AG09309 (cell line): ENCODE measurements at places on chromosomes 3 and 15.
A peak's percentile ranks its signal among the peaks of the same experiment; 100 is the strongest.

GRCh38 chr3:188931531-188931930, 240.2 kb upstream of the TPRG1 start:
- DNase-seq, result no peak

GRCh38 chr3:71061581-71061980, 521.9 kb downstream of the FOXP1 start:
- no peak for DNase-seq

DNA sequence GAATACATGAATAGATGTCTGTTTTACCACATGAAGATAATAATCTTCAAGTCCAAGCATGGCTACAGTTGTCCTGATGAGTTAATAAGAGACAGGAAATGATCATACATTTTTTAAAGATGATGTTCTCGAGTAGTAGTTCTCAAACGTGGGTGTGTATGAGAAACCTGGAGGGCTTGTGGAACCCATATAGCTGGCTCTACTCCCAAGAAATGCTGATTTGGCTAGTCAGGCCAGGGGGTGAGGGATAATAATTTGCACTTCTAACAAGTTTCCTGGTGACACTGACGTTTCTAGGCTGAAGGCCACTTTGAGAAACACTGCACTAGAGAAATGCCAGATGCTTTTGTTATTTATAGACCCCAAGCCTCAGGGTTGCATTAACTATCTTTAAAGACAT, 37.0 kb downstream of the ROPN1B start:
- DNase-seq, result no peak

DNA sequence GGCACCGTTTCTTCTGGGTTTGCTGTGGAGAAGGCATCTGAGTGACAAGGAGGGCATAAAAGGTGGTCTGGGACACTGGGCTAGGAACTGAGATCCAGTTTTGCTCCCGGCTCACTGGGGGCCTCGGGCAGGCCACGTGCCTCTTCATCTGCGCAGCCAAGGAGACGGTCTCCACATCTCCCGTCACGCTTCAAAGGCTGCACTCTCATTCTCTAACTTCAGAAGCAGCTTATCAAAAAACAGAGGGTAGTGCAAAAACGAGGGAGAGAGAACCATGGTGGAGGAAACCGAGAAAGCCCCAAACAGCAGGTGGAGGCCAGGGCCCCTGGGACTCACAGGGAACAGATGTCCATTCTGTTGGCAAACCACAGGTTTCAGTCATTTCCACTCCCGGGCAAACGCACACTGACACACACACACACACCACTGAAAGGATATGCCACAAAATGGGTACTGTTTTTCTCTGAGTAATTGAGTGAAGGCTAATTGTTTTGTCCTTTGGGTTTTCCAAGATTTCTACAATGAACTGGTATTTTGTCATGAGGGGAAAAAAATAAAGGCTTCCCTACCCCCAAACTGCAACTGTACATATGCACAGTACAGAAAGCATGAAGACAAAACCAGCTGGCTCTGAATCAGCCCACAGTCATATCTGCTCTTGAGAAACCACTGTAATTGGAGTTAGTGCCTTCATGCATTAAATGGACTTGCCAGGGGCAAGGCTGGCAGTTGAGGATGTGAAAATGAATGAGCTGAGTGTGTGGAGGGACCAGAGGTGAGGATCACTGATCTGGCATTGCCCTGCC, 71.9 kb downstream of the MGLL start:
- DNase-seq, result peak; percentile 74

- DNase-seq, result no peak
Observed at GRCh38 chr3:157824281-157824680, 281.9 kb downstream of the SHOX2 start.

- no peak for DNase-seq
Observed at GRCh38 chr3:149239357-149239936, 17.8 kb upstream of the CP start.

GRCh38 chr3:125112981-125113380, 57.2 kb upstream of the HEG1 start:
- DNase-seq, result no peak

DNA sequence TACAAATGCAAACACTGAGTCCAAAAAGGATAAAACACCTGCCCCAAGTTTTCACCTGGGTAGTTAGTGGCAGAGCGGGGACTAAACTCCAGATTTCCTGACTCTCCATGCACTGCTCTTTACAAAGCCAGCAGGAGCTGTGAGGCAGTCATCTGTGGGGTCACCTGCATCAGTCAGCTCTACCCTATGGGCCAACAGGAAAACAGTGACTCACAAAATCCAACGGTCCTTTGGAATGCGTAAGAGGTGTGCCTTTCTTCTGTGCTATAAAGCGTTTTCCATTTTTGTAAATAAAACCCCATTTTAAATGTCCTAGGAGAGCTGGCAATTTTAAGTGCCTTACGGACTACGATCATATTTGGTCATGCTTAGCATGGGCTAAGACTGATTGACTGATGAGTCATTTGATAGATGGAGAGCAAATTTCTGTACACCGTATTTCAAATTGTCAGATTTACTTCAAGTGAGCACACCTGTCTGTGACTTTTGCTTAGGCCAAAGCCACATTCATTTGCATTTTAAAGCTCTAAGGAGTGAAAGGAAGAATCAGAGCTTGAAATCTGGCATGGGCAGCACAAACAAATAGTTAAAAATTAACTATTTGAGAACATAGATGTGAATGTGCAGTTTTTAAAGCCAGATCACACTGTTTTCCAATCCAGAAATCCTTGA, 4.4 kb upstream of the COL8A1 start:
- no peak for DNase-seq

DNA sequence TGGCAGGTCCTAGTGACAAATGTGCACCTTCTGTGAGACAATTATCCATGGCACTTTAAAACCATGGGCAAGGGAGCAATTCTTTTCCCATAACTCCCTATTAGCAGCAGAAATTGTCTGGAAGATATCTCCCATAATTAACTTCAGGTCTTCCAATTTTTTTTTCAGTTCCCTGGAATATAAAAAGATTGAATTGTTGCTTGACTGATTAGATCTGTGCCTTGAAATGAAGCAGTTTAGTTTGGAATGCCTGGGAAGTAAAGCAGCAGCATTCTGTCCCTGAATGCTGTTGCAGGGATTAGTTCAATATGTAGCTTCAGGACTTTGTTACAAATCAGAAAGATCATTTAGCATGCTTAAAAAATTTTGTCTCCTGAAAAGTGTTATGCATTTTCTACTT, 137.0 kb upstream of the GOLGA6L4 start:
- no peak for DNase-seq

- DNase-seq, result no peak
Observed at GRCh38 chr15:68481321-68481720, 49.4 kb upstream of the ITGA11 start.

DNA sequence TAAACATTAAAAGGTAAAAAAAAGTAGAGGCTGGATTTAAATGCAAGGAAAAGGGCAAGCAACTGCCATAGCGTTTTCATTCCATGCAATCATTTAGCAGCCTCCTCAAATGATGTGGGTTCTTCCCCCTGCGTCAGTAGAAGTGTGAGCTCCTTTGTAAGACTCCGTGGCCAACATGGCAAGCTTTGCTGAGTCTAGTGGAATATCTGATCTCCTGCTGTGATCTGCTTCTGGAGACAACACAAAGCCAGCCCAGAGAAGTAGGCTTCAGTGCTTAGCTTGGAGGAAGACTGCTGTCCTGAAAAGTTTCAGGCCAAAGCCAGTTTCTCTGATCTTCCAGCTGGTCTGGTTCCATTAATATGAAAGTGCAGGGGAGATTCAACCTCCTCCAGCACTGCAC, 70.4 kb downstream of the ARPP21 start:
- DNase-seq, result no peak

GRCh38 chr15:96331144-96331944, 844 bp downstream of the NR2F2 start:
- DNase-seq, result no peak

GRCh38 chr15:56939257-56939656, 20.8 kb downstream of the TCF12 start:
- DNase-seq, result no peak

GRCh38 chr3:134511500-134511899, 25.6 kb downstream of the CEP63 start:
- DNase-seq, result no peak

- DNase-seq, result no peak
Observed at GRCh38 chr3:132703733-132704132, 18.5 kb downstream of the NPHP3 start.

GRCh38 chr15:93500155-93500554, 411.1 kb upstream of the RGMA start:
- DNase-seq, result no peak

DNA sequence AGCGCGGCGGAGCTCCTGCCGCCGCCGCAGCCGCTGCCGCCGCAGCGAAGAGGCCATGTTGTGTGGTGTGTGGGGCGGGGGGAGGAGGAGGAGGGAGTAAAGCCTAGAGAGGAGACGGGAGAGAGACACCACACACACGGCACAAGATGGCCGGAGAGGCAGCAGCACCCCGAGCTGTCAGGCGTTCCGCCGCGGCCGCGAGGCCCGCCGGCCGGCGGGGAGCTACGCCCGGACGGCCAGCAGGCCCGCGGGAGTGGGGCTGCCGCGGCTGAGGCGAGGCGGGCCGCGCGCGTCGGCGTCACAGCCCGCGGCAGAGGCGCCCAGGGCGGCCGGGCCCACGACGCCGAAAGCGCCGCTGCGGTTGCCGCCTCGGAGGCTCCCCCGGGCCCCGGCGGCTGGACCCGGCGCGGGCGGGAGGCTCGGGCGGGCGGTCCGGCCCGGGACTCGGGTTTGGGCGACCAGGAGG, 17.4 kb upstream of the CHD2 start:
- no peak for DNase-seq

DNA sequence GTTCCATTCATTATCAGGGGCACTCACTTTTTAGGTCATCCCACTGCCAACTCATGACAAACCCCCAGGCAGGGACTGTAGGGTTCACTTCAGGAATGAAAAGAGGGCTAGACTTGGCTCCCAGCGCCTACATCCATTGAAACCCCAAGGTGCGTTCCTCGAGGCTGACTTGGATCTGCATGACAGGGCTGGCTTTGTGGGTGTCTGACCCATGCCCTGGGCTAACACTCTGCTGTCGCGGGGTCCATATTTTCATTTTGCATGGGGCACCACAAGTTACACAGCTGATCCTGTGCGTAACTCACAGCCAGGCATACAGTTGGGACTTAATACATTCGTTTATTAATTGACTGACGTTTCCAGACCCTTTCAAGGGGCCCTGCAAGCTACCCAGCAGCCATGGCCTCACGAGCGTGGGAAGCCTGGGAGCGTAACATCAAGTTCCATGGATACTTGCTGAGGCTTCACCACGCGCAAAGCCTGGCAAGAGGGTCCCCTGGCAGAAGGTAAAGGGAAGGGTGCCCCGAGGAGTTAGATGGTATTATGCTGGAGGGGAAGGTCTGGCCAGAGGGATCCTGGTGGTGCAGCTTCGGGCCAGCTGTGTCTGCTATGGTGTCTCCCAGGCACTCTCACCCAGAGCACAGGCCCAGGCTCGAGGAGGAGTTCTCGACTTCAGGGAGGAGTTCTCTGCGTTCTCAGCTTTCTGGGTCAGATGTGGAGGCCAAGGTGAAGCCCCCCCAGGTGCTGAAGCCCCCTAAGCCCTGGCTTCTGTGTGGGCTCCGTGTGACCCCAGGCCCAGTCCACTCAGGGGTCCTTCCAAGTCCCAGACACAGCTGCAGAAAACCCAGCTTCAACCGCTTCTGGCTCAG, 85.4 kb downstream of the ADAMTS17 start:
- DNase-seq, result no peak

DNA sequence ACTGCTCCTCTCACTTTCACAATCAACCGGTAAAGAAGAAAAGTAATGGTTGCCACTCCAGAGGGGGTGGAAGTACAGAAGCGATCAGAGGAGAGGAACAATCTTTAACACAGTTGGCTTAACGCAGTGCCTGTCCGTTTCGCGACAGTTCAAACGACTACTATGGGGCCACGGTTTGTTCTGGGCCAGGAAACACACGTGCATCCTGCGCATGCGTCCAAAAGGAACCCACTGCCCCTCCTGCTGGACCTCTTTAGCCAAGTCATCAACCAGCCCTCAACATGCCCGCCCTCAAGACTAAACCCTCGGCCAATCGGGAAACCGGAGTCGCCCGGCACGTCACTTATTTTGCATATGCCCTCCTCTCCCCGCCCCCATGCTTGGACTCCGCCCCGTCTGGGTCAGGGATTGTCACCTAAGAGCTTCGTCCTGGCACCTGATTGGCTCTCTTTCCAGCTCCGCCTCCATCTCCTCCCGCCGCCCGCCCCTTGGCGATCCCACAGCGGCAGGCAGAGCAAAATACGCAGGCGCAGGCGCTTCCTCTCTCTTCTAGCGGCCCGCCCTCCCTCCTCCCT, 345 bp upstream of the CDV3 start:
- peak; percentile 100 for DNase-seq

- DNase-seq, result no peak
Observed at GRCh38 chr3:15215996-15216395, 9.9 kb downstream of the CAPN7 start.

DNA sequence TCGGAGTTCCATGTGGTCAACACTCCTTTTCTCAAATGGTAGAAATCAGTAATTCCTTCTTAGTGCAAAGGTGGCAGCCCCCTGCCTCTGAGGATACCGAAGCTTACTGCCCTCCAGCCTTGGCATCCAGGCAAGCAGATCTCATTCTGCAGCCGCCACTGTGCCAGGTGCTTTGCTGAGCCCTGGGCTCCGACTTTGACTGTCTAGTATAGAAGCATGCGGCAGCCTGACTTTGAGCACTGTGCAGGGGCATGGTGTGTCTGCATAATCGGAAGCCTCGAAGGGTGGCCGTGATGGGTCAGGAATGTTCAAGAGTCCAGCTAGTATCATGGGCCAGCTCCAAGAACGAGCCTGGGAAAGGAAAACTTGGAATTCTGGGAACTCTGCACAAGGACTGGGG, 39.7 kb downstream of the ABTB1 start:
- no peak for DNase-seq

GRCh38 chr3:7487763-7488162, 626.8 kb downstream of the GRM7 start:
- DNase-seq, result no peak

DNA sequence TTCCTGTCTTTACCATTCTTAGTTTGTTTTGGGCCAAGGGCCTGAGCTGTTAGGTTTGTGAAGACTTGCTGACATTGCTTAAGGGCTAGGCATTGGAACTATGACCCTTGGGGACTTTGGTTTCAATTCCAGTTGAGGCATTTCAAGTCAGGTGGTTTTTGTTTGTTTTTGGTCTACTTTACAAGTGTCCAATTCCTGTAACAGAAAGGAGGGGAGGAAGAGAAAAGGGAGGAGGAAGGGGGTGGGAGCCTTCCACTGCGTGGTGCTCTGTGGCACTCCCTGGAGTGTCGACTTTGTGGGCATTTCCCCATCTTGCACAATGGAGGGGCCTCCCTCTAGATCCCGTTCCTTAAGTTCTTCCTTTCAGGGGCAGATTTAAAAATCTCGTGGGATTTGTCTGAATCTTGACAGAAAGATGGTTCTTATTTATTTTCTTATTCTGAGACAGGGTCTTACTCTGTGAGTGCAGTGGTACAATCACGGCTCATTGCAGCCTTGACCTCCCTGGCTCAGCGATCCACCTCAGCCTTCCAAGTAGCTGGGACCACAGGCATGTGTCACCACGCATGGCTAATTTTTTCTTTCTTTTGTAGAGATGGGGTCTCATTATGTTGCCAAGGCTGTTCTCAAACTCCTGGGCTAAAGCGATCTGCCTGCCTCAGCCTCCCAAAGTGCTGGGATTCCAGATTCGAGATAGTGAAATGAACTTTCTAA, 59.5 kb upstream of the RYK start:
- no peak for DNase-seq

GRCh38 chr3:97232393-97233034, 418.1 kb downstream of the EPHA6 start:
- DNase-seq, result no peak

- DNase-seq, result peak; percentile 67
Observed at GRCh38 chr3:179811321-179812095, 158.7 kb downstream of the USP13 start.
